ENCODE measurements at places on chromosomes 3 and 15.

GRCh38 chr3:193951859-193952258 lies 184.1 kb upstream of the HES1 start:
- DNase-seq = no peak

- DNase-seq = no peak
Measured at GRCh38 chr15:83815506-83815905, 161.6 kb downstream of the ADAMTSL3 start.

GRCh38 chr3:167798443-167798842 lies 62.9 kb downstream of the SERPINI1 start:
- DNase-seq = no peak

DNA sequence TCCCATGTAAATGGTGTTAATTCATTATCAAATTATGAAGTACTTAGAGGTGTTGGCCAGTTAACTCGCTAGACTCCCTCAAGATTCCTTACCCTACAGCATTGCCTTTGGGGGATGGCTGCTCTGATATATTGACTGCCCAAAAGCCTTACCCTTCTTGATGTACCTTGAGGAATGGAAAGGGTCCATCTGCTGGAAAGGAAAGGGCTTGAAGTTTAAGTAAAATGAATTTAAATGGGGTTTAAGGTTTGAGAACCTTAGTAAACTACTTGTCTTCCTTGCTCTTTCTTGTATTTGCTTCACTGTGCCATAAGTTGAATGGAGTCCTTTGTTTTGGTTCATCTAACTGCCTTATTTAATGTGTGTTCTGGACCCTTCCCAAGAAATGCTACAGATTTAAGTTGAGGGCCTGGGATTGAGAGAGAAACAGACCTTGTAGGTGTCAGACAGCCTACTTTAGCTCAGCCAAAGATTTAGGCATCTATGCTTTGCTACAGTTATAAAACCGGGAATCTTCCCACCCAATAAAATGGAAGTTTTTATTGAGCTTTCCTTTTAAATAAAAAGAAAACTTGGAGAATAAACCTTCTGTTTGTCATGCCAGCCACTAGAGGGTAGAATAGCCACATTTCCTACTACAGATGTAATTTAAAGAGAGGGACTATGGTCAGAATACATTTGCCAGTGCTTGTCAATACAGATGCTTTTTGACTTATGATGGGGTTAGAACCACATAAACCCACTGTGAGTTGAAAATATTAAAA lies 25.3 kb downstream of the CMSS1 start:
- peak; percentile 80 for DNase-seq

GRCh38 chr3:146187334-146187950 lies 26.5 kb upstream of the PLOD2 start:
- peak; percentile 68 for DNase-seq

- DNase-seq = no peak
Measured at GRCh38 chr3:62229211-62229610, 144.1 kb downstream of the FEZF2 start.

- no peak for DNase-seq
Measured at GRCh38 chr3:181317508-181317907, 328.0 kb upstream of the DNAJC19 start.

DNA sequence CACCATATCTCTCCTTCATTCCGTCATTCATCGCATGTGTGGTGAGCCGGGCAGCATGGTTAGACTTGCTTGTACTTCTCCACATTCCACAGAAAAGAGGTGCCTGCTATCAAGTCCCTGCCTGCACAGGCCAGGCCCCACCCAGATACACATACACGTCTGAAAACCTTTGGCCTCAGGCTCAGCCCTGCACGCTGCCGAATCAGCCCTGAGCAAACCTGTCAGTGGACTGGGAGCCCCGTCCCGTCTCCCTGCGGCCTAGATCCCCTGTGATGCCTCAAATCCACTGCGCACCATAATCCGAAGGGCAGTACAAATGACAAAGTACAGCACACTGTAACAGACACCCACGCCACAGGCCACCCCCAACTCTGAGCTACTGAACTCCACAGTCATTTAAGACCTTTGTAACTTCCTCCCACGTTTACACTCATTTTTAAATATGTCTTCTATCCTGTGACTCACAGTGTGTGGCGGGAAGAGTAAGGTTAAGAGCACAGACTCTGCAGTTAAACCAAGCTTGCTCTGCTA lies 67.1 kb downstream of the MB21D2 start:
- DNase-seq = peak; percentile 77

DNA sequence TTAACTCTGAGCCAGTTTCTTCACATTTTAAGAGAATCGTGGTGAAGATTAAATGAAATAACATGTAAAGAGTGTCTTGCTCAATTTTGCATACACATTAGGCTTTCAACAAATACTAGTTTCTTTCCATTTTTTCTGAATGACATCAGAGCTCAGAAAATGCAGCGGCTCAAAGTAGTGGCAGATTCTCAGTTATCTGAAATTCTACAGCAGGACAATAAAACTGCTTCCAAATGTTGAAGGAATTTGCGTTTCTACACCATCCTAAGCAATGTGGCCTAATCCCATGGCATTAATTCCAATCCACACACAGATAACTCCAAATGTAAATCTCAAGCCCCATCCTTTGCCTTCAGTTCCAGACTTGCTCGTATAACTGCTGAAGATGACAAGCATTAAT lies 115.8 kb downstream of the PLCH1 start:
- DNase-seq = no peak

GRCh38 chr15:80779658-80780415 lies 667 bp downstream of the CEMIP start:
- DNase-seq = peak; percentile 46

- peak; percentile 47 for DNase-seq
Measured at GRCh38 chr3:177195242-177195991, 1.9 kb downstream of the TBL1XR1 start.

GRCh38 chr3:160044121-160044520 lies 55.5 kb downstream of the IL12A start:
- no peak for DNase-seq

GRCh38 chr3:16203671-16204629 lies 29.5 kb downstream of the GALNT15 start:
- no peak for DNase-seq

- peak; percentile 33 for DNase-seq
Measured at GRCh38 chr3:11699083-11699427, 55.3 kb upstream of the VGLL4 start.

- DNase-seq = no peak
Measured at GRCh38 chr3:27342267-27342666, 26.9 kb downstream of the NEK10 start.

DNA sequence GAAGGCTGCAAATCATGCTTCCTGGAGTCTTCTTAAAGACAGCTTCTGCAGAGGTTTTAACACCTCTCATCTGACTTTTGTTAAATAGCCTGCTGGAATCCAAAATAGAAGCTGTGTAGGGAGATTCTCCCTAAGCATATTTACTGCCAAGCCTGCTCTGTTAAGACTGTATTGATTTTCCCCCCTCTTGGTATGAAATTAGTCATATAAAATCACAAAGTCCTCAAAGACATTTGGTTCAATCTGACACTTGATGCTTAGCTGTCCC lies 94.6 kb downstream of the ITPR1 start:
- DNase-seq = no peak

DNA sequence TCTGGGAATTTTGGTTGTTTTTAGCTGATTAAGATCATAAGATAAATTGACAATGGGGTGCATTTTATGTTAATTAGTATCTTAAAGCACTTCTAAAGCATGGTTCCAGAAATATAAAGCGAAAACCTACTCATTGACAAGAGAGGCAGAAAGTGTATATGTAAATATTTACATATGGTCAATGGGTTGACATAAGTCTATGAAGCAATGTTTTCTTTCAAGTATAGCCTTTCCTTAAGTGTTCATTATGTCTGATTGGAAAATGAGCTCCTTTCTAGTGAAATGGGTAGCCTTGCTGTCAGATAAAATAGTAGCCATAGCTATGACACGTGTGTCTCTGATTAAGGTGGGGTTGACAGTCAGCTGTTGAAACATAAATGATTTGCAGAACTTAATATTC lies 365.2 kb upstream of the AGTR1 start:
- DNase-seq = no peak

DNA sequence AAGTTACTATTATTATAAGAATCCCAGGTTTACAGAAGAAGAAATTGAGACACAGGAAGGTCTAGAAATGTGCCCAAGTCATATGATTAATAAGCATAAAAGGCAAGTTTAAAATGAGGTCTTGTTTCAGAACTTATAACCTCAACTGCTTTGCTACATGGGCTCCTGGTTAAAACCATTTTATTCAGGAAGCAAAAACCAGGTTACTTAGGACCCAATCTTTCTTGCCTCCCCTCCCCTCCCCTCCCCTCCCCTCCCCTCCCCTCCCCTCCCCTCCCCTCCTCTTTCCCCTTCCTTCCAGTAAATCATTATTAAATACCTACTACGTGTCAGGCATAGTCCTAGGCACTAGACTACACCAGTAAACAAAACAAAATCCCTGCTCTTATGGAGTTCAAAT lies 93.9 kb downstream of the NAALADL2 start:
- DNase-seq = no peak

DNA sequence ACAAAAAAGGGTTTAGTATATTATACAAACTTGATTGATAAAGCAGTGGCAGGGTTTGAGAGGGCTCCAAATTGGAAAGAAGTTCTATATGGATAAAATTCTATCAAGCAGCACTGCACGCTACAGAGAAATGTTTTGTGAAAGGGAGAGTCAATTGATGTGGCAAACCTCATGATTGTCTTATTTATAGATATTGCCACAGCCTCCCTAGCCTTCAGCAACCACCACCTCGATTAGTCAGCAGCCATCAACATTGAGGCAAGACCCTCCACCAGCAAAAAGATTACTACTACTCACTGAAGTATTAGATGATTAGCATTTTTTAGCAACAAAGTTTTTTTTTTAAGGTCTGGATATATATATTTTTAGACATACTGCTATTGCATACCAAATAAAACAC lies 296.7 kb downstream of the CHST2 start:
- DNase-seq = no peak

DNA sequence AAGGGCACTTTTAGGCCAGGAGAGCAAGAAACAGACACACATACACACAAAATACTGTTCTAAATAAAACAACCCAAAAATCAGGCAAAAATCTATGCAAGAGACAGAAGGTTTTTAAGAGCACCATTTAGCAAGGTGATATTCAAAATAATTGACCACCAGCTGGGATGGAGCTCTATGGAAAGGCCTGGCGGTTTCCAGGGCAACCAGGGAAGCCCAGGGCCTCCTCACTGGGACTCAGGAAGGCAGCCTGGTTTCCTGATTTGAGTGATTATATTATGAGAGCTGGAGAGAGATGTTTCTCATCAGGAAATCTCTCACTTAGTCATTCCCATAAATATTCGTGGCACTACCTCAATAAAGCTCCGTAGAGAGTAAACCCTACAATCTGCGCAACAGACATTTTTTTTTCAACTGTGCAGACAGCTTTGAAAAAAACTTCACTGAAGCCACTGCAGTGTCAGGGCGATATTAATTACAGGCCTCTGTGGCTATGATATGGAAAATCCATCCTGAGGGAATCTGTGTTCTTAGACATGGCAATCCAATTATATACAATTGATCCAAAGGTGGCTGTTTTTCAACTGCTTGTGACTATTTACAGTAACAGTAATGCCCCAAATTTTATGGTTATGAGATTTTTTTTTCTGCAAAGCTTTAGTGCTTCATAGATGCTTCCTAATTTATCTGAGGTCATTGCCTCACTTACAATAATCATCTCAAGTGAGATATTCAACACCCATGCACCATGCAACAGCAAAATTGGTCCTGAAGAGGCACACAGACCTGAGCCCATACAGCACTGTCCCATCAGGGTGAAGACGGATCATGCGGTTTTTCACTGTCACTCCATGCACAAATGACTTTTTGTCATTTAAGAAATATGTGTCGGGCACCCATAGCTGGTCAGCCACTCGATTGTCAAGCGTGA lies 152.1 kb downstream of the GABRB3 start:
- DNase-seq = no peak

DNA sequence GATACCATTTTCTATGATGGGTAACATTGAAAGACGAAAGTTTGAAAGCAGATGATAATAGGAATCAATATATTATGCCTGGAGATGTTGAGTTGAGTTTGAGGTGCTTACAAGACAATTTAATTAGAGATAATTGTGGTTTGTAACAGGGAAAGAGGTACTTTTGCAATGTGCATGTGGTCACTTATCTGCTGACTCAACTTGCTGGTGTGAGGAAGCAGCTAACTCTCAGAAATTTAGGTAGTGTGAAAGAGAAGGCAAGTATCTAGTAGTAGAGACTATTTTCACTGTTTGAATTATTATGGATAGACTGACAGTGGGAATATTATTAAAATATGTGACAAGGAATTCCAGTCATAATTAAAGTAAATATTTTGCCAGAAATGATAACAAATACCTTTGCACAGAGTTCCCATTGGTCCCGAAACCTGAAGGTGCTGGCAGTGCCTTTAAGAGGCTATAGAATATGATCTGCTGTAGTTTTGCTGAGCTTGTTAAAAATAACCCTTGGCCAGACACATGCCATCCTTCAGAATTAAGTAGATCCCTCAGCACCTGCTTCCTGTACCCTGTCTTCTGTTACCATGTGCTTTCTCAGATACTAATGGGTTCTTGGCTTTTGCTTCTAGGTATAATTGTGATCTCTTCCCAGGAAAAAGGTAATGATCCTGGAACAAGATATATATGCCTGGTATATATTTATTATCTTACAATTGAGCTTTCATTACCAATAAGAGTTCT lies 315.9 kb downstream of the BCHE start:
- no peak for DNase-seq

- DNase-seq = no peak
Measured at GRCh38 chr15:69657626-69658025, 205.0 kb downstream of the RPLP1 start.

GRCh38 chr3:32276279-32276841 lies 37.9 kb downstream of the CMTM8 start:
- DNase-seq = peak; percentile 75

GRCh38 chr3:182005701-182006100 lies 294.0 kb downstream of the SOX2 start:
- no peak for DNase-seq

DNA sequence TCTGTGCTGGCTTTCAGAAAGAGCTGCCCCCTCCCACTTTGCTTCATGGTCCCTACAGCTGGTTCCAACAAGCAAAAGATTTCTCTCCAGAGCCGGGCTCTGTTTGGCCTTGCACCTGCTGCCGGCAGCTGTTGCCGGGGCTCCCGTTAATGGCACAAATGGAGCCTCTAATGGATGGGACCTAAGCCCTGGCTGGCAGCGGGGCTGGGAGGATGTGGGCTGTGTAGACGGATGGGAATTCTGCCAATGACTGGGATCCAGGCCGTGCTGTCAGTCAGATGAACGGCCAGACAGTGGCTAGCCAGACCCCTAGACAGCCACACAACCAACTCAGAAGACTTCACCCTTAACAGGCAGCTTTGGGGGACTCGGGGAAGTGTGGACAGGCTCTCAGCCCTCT lies 88.0 kb downstream of the RPLP1 start:
- DNase-seq = no peak

DNA sequence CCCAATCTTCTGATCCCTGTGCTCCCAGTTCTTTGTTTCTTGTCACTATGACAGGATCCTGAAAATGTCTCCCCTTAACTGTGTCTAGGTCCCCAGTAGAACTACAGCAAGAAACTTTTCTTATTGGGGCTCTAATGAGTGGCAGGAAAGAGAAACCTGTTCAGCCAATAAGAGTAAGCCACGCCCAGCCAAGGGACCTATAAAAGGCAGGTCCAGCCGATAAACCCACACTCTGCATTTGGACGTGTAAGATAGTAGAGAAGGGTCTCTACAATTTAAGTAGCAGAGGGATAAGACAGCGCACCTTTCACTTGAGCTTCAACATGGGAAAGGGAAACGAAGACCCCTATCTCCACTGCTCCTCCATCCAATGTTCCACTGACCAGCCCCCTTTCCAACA lies 149.9 kb downstream of the LMLN start:
- no peak for DNase-seq

GRCh38 chr15:41968701-41969100 lies 3.7 kb downstream of the EHD4 start:
- no peak for DNase-seq

GRCh38 chr15:95624100-95624499 lies 706.4 kb upstream of the NR2F2 start:
- DNase-seq = no peak
